ENCODE measurements at places on chromosomes 1 and 21.

- DNase-seq, result no peak
Measured at GRCh38 chr1:155858800-155859233, 550 bp upstream of the SYT11 start.

GRCh38 chr1:178145605-178146004 is 51.7 kb downstream of the RASAL2 start:
- no peak for DNase-seq

- DNase-seq, result peak; percentile 84
Measured at GRCh38 chr1:36369061-36369861, 16.5 kb downstream of the STK40 start.

GRCh38 chr1:189438808-189439207 is 1038.9 kb downstream of the BRINP3 start:
- no peak for DNase-seq

DNA sequence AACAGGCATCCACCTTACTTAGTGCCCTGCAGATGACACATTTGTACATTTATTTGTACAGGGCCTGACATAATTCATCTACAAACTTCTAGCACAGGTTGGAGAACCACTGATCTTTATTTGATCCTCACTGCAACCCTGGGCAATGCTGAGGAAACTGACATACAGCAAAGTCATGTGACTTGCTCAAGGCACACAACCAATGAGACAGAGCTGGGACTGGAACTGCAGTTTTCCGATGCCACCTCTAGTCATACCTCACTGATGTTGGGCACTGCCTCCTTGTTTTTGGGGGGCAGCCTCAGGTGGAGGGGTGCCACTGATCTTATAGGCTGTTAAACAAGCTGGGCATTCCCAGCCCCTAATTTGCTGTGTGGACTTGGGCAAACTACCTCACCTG is 3.4 kb downstream of the PROK1 start:
- no peak for DNase-seq

GRCh38 chr1:232328486-232329102 is 301.3 kb downstream of the SIPA1L2 start:
- no peak for DNase-seq

DNA sequence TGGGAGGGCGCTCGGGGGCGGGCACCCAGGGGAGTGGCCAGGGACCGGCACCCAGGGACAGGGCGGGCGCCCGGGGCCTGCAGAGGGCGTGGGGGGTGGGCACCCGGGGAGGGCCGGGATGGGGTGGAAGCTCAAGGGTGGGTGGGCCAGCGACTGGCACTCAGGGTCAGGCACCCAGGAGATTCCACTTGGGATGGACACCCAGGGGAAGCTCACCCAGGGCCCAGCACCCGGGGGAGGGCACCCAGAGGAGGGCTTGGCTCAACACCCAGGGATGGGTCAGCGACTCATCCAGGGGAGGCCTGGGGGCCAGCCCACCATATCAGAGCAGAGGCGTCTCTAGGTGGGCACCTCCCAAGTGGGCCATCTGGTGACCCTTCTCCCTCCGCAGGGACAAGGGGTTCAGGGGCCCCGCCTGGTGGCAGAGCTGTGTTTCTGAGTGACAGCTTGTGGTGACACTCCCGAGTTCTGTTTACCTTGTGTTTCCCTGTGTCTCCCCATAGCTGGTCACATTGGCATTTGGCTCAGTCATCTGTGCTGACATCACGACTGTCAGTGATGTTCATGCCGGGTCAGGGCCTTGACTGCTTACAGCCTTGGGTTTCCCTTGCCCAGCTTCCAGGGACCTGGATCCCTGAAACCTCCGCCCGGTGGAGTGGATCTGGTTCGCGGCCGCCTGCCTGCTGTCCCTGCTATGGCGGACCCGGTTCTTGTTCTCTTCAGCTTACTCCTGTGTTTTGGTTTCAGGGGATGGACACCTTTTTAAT is 749 bp downstream of the IBA57 start:
- DNase-seq, result peak; percentile 86

GRCh38 chr1:182332261-182333060 is 59.1 kb downstream of the GLUL start:
- no peak for DNase-seq

DNA sequence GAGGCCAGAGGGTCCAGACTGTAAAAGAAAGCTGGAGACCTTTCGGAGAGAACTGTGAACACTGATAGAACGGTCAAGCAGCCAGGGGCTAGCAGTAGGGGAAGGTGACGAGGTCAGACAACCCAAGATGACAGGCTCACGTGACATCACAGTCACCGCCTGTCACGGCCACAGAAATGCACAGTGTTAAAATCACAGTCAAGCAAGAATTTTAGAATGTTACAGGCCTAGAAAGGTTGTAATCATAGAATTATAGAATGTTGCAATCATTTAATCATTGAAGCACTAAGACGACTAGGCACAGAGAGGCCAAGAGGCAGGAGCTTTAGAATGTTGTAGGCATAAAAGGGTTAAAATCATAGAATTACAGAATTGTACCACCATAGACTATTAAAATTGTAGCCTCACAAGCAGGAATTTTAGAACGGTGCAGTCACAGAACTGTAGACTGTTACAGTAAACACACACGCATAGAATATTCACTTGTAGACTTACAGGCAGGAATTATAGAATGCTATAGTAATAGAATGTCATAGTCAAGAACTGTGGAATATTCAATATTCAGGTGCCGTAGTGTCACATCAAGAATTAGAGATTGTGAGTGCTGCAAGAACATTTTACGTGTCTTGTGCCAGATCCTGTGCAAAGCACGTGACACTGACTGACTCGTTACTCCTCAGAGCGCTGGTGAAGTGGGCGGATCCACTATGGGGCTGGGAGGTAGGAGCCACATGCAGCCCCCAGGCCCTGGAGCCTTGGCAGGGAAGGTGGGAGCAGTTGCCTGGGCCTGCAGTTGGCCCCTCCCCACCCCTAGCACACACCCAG is 118.1 kb downstream of the EPHB2 start:
- DNase-seq, result no peak

DNA sequence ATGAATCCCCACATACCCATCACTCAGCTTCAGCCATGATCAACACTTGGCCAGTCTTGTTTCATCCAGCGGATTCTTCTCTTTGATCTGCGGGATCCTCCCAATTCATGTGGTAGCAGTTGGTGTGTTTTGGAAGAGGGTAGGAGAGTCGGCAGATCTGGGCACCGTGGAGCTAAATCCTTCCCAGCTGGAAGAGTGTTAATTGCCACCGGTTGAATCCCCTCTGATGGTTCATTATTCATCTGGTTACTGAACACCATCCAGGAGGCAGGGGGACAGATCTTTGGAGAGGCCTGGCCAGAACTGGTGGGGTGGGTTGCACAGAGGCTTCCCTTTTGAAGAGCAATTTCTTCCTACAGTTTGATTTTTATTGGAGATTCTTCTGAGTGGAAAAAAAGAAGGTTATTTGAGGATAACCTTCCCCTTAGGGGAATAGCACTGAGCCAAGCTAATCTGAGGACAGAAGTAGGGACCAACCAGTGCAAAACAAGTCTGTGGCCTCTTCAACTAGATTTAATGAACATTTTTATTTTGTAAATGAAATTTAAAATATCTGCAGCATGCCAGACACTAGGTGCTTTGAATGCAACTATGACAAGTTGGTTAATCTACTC is 8.1 kb downstream of the NFASC start:
- DNase-seq, result no peak

DNA sequence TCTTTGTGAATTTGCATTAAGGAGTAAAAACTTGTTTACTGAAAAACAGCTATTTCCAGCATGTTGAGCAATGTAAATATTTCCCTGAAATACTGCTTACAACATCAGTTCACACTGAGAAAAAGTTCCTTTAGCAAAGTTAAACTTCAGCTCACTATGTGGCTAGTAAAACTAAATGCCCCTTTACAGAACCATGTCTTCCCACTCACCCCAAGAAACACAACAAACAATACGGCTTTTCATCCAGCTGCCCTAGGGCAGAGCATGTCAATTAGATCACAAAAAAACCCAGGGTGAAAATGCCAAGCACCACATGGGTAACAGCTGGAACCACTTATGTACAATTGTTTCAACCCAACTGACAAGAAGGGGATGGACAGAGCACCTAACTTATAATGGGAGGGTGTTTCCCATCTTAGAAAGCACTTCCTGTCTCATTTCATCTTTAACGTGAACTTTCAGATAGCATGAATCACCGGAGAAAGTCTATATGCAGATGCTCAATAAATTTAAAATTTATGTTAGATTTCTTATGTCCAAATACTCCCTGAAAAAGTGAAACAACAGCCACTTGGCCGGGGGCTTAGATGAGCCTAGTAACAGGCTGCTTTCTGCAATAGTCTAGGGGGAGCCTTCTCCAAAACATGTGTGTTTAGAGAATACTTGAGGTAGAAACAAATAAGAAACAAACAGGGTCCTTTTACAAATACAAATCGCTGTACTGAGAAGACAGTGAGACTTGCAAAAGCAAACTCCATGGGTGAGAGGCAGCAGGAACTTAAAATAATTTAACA is 6.6 kb downstream of the NID1 start:
- DNase-seq, result no peak

GRCh38 chr1:182003025-182003725 is 58.3 kb downstream of the ZNF648 start:
- DNase-seq, result no peak
